ENCODE measurements at places on chromosomes 12 and 14.

DNA sequence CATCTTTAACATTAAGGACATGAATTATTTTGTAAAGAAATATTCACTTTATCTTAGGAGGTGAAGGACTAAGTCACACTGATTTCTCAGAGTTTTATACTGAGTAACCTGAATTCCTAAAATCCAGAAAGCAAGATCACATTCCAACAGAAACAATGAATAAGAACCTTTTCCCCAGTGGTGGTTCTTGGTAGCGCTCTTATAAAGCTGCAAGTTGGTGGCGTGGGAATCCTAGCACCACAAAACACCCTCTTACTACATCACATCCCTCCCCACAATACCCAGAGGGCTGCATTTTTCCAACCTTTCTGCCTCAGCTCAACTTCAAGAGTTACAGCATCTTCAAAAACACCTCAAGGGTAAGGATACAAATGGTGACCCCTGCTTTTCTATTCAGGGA is 44.0 kb upstream of the SMUG1 start:
- no peak for DNase-seq

DNA sequence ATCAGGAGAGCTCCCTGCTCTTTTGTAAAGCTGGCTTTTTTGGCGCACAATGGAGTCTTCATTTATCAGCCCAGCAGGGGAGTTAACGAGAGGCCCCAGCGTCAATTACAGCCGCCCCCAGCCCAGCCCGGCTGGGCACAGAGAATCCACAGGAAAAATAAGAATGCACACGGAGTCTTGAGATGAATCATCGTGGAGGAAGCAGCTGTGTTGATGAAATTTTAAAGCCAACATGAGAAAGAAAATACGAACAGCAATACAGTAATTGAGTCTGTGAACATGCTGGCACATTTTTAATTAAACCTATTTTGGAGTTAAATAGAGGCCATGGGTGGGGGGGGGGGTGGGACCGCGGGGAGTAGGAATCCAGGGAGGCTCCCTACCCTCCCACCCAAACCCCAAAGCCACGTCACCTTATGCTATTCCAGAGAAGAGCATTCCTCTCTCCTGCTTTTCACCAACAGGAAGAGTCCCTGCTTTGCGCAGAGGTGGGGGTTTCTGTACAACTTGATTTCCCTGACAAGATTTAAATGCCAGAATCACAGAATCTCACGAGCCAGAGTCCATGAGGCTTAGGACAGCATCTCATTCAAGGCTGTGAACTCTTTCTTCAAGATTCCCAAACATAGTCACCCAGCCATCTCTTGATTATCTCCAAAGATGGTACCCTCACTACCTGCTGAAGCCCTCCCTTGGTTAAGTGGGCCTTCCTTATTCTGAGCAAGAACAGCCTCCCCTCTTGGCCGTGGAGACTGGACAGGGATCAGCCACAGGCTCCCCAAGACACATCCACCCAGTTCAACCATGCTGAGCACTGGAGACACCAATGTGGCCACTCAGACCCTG is 50.3 kb downstream of the CCNK start:
- DNase-seq, result no peak

DNA sequence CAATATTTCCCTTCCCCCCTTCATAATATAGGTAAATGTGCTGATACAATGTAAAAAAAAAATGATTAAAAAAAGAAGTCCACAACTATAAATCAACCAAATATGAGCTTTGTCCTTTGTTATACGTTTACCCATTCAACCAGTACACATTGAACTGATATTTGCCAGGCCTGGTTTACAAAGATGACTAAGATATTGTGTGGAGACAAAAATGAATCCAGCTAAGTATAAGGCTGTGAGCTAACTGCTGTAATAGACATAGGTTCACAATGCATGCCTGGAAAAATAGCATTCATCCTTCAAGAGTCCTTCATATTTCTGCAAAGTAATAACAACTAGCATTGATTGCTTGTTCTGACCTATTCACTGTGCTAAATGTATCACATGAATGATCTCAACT is 6.9 kb downstream of the C12orf56 start:
- no peak for DNase-seq

- DNase-seq, result peak; percentile 58
Measured at GRCh38 chr12:42094277-42094676, 50.4 kb downstream of the GXYLT1 start.

- DNase-seq, result no peak
Measured at GRCh38 chr14:104296388-104297312, 158.3 kb downstream of the KIF26A start.

GRCh38 chr14:60163693-60164092 is 1.5 kb downstream of the DHRS7 start:
- no peak for DNase-seq

DNA sequence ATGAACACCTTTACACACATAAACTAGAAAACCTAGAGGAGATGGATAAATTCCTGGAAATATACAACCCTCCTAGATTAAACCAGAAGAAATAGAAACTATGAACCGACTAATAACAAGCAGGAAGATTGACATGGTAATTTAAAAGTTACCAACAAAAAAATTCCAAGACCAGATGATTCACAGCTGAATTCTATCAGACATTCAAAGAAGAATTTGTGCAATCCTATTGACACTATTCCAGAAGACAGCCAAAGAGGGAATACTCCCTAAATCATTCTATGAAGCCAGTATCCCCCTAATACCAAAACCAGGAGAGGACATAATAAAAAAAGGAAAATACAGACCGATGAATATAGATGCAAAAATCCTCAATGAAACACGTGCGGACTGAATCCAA is 102.6 kb upstream of the KRR1 start:
- peak; percentile 24 for DNase-seq

DNA sequence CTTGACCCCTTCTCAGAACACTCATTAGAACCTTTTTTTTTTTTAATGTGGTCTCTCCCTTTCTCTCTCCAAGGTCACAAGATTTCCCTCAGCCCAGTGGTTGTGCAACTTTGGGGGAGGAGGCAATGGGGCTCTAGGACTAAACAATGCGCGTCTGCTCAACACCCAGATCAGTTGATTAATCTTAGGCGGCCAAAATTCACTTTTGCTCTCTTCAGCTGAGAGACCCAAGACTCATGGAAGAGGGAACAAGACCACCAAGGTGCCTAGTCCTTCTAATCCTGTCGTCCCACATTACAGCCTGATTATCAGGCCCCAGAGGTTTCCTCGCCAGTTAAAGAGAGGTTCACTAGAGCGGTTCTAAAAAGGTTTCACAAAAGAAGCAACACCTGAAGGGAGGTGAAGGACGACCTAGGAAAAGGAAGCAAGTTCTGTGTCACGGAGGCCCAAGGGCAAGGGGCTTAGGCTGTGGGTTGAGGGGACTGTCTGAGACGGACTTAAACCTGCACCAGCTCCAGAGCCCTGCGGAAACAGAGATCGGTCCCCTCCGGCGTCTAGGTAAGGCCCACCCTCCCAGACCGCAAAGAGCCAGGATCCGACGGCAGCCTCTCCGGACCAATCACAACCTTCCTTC is 824 bp upstream of the TARBP2 start:
- peak; percentile 61 for DNase-seq

DNA sequence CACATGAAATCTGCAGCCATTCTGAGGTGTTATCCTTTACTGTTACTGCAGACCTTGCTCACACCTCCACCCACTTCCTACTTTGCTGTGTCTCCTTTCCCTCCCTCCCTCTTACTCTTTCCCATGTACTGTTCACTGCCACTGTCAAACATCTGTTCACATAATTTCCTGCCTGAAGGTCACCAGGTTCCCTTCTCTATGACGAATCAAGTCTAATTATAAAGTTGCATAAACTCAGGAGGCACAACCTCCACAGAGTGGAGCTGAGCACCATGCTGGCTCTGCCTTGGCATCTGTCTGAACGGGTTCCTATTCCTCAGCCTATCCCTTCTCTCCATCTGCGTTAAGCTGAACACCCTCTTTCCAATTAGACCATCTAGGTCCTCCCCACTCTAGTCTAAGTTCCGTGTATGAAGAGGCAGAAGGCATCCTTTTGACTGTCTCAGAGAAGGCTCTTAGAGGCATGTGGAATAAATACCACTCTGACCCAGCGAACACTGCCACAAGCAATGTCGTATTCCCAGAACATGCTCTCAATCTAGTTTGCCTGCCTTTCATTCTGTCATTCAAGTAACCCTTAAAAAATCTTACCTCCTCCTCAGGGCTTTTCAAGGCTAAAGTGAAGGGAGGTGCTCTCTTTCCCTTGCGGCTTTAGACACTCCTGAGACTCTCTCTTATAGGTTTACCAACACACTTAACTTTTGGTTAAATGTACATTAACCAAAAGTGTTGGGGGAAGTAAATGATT is 48.7 kb downstream of the ACADS start:
- DNase-seq, result no peak

- no peak for DNase-seq
Measured at GRCh38 chr12:62834971-62835547, 99.9 kb downstream of the PPM1H start.

DNA sequence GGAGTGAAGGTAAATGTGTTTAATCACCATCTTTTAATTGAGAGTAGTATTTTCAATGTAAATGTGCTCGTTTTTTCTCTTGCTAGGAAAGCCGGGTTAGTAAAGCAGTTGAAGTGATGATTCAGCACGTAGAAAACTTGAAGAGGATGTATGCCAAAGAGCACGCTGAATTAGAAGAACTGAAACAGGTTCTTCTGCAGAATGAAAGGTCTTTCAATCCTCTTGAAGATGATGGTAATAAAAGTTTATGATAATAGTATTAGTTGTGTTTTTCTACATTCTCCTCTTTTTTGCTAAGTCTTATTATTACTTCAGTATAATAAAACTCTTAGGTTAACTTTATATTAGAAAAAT is 93.9 kb downstream of the DNAI7 start:
- DNase-seq, result peak; percentile 12

DNA sequence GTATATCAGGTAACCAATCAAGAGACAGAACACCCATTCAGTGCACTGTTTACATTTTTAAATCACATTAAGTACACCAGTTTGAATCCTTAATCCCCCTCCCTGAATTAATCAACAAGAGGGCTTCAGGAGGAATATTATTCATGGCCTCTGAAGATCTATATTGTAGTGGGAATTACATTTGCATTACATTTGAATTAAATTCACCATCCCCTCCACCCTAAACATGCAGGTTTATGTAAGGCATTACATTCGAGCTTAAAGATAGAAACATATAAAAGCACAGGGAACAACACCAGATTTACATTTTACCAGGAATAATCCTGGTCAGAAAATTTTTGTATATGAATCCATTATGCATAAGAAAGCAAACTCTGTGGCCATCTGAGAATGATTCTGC is 197.8 kb upstream of the KITLG start:
- DNase-seq, result no peak

DNA sequence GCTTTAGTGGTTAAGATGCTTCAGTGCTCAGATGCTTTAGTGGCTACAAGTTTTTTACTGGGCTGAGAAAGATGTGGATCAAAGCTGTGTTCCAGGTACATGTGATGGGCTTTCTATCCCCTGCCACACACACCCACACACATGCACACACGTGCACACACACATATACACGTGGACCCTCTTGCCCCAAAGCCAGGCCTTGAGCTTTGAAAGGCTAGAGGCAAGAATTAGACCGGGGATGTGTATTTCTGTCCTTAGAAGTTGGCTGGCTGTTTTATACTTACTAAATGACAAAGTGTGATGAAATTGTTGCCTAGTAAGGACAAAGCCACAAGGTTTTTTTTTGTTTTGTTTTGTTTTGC is 376.5 kb downstream of the C12orf75 start:
- no peak for DNase-seq

GRCh38 chr12:27828196-27828595 is 48.2 kb upstream of the MANSC4 start:
- DNase-seq, result peak; percentile 51

- DNase-seq, result no peak
Measured at GRCh38 chr14:49955024-49955423, 62.1 kb downstream of the ARF6 start.

- no peak for DNase-seq
Measured at GRCh38 chr12:105944628-105945027, 194.1 kb downstream of the NUAK1 start.

DNA sequence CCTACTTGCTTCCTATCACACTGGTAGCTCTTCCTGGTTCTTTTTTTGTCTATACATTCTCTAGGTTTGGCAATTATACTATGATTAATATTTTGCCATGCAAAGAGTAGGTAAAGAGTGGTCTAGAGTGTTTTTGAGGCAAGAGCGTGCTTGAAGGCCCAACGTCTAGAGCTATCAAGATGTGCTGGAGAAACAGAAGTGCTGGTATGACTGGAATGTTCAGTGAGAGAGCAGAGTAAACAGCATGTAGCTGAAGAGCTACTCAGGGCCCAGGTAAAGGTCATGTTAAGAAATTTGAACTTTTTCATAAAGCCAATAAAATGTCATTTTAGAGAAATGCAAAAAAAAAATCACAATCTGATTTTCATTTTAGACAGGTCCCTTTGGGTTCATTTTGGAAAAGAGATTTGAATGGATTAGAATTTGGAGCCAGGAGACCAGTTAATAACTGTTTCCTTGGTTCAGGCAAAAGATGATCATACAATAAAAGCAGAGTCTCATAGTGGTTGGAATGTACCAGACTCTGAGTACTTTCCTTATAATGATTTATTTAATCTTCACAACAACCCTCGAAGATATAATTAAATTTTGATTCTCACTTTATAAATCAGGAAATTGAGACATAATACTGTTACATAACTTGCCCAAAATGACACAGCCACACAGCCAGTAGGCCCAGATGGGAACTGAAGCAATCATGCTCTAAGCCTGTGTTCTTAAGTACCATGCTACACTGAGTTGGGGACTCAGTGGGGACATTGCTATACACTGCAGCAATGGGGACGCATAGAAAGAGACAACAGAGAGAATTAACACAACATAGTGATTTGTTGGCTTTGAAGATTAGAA is 350.1 kb downstream of the NELL2 start:
- no peak for DNase-seq

GRCh38 chr12:62711631-62712241 is 223.2 kb downstream of the PPM1H start:
- no peak for DNase-seq

Measured in epithelial cell of esophagus (primary cell).